ENCODE measurements at places on chromosomes 5 and 9. TPM values are rescaled to one million over a fixed set of nuclear protein-coding genes. Genes with fewer than 3 reads are reported as not detected.

DNA sequence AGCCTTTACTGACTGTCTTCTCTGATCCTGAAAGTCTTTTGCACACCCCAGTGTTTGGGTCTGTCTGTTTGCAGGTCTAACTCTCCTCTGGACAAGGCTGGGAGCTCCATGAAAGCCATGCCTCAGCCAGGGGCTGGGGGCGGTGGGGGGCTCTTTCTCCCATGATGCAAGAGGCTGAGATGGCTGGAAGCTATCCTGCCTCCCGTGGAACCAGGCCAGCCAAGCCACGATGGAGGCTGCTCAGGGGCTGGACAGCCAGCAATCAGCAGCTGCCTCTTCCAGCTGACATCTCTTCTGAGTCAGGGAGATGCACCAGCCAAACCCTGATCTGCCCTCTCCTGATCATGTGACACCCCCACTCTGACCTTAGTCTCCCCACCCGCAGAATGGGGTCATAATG lies 154.0 kb downstream of the BARX1 start:
- DNase-seq, result no peak

- DNase-seq, result no peak
These were observed 499.2 kb upstream of the COX7C start for GRCh38 chr5:86118542-86118941.

DNA sequence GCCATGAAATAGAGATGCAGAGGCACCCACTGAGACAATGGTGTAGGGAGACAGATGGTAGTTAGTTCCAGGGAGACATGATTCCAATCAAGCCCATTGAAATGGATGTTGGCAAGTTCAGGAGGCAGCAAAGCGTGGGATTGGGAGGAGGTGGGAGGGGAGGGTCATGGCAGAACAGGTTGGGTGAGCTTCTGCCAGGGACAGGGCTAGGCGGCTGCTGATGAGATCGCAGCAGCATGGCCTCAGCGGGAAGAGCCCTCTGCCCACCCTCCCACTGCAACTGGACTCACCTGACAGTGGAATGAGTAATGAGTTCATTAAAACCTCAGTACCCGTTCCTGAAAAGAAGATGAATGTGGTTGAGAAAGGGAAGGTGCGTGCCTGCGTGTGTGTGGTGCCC lies 418.2 kb downstream of the CDK5RAP2 start:
- DNase-seq, result no peak

- DNase-seq, result no peak
These were observed 118.8 kb downstream of the MTX3 start for GRCh38 chr5:79872291-79872690.

GRCh38 chr5:116703941-116704340 lies 129.3 kb upstream of the SEMA6A start:
- no peak for DNase-seq

- no peak for DNase-seq
These were observed 63.1 kb upstream of the DEPDC1B start for GRCh38 chr5:60763061-60763460.

The KIF2A gene
- 251 TPM for total RNA-seq

The PCDHGB5 gene
- 0.11 TPM for total RNA-seq

The PCDHB3 gene
- total RNA-seq, result not detected

DNA sequence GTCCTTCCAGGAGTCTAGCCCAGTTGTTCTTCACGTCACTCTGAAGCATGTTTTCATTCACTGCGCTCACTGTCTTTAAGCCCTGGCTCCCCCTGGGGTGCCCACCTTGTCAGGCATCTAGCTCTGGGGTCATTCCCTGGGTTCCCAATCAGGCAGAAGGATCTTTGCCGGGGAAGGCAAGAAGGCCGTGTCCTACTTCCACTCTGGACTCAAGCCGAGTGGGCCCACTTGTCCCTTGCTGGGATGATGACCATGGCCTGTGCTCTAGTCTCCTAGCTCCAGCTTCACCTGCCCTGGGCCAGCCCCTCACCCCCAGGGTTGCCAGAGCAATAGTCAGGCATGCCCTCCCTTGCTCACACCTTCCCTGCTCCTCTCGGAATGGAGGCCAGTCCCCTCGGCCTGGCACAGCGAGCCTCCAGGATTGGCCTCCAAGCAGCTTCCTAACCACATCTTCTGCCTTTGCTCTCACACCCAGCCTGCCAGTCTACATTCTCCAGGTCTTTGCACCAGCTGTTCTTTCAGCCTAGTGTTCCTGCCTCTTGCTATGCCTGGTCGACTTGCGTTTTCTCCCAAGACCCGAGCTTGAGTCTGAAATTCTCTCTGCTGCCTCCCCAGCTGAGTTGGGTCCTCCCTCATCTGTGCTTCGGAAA lies 32.2 kb upstream of the PSD2 start:
- no peak for DNase-seq

The DMRT3 gene
- not detected for total RNA-seq

GRCh38 chr5:74372502-74373064 lies 267.9 kb downstream of the ENC1 start:
- no peak for DNase-seq

- DNase-seq, result no peak
These were observed 15.4 kb downstream of the IARS1 start for GRCh38 chr9:92278110-92278509.

GRCh38 chr9:36543916-36544315 lies 28.8 kb upstream of the MELK start:
- no peak for DNase-seq

The TPM2 gene
- total RNA-seq, result 4.8 TPM

DNA sequence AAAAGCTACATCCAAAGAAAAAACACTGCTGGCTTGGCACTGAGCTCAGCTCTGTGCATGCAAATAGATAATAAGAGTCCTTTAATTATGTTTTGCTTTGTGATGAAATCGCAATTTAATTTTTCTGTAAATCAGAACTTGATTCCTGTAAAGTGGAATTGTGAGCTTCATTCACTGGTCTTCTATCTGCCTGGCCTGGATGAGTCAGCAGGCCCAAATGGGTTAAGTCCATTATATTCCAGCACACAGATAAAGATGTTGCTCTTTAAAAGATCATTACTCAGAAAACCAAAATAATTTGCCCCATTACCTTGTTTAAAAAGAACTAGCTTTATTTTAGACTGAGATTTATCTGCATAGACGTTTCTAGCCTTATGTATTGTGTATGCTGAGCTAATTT lies 90.4 kb downstream of the CARTPT start:
- no peak for DNase-seq

DNA sequence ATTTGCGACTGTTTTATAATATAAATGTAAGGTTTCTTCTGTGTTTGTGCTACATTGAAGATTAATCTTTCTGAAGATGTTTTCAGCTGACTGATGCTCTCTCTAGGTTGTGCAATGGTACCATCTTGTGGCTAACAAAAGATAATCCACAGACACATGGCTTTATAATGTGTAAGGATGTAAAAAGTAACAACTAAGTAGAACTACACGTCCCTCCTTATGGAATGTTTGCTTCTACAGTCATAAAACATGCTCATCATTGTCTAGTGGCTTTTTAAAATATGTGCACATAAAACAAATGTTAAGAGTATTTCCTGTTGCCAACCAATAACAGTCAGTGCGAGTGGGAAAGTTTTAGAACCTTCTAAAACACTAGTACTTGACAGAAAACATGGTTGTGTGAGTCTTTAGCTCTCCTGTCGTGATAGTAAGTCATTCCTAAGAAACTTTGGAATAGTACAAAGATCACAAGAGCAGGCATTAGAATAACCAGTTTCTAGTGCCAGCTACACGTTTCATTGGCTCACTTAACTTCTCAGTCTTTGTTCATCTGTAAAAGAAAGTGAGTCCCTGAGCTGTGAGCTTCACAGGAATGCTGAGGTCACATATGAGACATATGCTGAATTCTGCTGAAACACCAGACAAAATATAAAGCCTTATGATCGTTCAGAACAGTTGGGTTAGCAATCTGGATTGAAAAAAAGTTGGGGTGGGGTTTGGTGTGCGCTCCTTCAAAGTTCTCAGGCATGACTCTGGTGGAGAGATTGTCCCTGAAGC lies 75.7 kb upstream of the GLIS3 start:
- DNase-seq, result no peak

- no peak for DNase-seq
These were observed 155.1 kb upstream of the DMRT1 start for GRCh38 chr9:686321-686813.

DNA sequence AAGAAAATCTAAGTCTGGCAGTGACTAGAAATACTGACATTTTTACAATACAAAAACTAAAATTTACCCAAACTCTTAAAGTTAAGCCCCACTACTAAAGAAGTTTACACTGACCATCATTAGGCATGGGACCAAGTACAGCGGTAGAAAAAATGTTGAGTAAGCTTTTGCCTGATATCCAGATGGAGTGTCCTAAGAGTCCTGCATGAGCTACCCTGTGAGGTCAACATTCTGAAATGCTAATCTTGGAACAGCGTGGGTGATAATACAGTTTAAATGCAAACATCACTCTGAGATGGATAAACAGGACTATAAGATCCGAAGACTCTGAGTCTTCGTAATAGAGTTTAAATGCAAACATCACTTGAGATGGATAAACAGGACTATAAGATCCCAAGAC lies 189.7 kb downstream of the DCP2 start:
- no peak for DNase-seq

The NR4A3 gene
- total RNA-seq, result 112 TPM

The OR1J2 gene
- total RNA-seq, result not detected

The JAKMIP2 gene
- total RNA-seq, result 3.2 TPM

GRCh38 chr9:25260046-25260445 lies 418.2 kb downstream of the TUSC1 start:
- no peak for DNase-seq

The PLAC8L1 gene
- total RNA-seq, result not detected

GRCh38 chr5:86885489-86886230 lies 267.9 kb downstream of the COX7C start:
- no peak for DNase-seq

The ACTBL2 gene
- not detected for total RNA-seq

The PRR16 gene
- not detected for total RNA-seq

- DNase-seq, result no peak
These were observed 189.4 kb downstream of the CCDC192 start for GRCh38 chr5:127892467-127893207.

DNA sequence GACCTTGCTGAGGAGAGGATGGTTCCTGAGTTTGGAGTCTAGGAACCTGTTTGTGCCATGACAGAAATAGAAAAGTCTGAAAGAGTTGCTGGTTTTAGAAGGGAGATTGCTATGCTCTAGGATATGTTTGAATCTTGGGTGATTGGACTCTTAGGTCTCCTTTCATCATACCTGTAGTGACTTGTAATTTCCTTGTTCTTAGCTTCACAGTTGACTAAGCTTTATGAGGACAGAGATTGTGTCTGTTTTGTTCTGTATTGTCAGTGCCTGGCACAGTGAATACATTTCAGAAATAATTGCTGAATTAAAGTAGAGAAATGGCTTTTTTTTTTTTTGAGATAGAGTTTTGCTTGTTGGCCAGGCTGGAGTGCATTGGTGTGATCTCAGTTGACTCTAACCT lies 31.5 kb downstream of the GAPVD1 start:
- DNase-seq, result no peak

The CDKN2A gene
- 2.1 TPM for total RNA-seq

DNA sequence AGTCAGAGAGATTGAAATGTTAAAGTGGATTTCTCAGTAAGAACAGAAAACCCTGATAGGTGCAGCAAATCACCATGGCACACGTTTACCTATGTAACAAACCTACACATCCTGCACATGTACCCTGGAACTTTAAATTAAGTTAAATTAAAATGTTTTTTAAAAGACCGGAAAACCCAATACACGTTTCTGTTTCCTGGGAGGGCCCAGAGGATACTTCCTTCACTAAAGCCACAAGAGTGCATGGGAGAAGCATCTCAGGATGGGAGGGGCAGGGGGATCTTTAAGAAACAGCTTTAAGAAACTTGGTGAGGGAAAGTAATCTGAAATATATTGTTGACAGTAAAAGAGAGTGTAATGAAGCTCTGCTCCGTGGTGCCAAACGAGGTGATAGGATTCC lies 164.7 kb upstream of the PTGER4 start:
- DNase-seq, result no peak

DNA sequence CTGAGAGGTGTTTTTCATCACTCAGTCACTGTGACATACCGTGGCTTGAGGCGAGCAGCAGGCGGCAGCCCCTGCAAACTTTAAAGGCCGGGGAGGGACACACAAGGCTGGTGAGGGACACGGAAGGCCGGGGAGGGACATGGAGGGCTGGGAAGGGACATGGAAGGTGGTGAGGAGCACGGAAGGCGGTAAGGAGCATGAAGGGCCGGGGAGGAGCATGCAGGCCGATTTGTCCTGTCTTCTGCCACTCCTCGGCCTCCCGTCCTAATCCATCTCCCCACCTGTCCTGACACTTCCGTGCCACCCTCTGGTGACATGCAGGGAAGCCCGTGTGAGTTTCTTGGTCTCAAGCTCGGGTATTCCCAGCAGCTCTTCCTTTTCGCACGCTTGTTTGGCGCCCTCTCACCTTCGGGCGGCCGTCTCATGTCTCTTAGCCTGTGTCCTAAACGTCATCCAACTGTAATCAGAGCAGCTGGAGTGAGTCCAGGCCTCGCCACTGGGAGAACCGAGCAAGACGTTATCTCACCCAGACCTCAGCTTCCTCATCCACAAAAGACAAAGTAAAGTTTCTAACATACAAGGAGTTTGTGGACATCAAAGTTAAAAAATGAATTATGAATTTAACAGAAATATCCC lies 126.5 kb downstream of the MRPL36 start:
- no peak for DNase-seq

DNA sequence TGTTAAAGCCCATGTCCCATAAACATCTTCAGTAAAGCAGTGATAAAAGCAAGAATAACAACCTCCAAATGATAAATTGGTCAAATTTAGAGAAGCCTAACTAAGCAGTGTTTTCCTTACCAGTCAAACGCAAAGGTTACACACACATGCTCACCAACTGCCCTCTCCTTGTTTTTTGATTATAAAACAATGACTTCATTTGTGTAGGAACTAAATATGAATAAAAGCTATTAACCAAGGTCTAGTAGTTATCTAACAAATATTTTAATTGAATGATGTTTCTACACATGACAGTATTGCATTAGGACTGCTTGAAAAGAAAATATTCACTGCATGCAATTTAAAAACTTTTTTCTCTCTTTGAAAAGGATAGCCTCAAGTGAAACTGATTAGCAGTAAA lies 36.7 kb downstream of the PCA3 start:
- no peak for DNase-seq

DNA sequence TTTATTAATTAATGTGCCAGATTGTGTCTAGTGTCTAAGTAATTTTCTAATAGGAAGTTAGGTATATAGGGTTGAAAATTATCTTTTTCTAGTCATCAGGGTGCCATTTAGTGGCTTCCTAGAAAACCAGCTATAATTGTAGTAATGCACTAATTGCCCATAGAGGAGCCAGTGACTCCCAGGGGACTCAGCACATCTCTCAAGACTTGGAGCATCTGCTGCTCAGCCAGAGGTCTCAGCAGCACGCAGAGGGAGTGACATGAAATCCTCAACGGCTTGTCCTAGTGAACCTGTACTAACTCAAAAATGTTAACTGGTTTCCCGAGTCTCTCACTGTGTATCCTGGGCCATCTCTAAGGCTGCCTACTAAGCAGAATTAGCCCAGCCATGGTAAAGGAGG lies 78.2 kb upstream of the MAN2A1 start:
- no peak for DNase-seq

The KLF4 gene
- 1.6 TPM for total RNA-seq

- no peak for DNase-seq
These were observed 96.4 kb downstream of the ACTL7B start for GRCh38 chr9:108759399-108759798.
